Upper lobe of left lung (tissue), 6 donors: ENCODE measurements at places on chromosomes 5 and 9.

DNA sequence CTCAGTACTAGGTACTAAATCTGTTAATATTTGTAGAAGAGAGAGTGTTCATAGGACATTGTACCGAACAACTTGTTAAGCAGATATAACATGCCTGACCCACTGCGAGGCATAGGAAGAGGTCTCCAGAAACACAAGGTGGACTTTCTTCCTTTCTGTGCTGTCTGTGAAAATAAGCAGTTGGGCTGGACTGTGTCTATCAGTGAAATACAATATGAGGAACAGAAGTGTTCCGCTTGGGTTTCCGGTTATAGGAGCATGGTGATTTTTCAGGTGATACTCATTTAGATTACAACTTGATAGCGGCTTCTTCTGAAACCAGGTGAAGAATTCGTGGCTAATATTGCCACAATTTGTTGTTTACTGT lies 60.9 kb upstream of the TLR4 start:
- DNase-seq: no peak

DNA sequence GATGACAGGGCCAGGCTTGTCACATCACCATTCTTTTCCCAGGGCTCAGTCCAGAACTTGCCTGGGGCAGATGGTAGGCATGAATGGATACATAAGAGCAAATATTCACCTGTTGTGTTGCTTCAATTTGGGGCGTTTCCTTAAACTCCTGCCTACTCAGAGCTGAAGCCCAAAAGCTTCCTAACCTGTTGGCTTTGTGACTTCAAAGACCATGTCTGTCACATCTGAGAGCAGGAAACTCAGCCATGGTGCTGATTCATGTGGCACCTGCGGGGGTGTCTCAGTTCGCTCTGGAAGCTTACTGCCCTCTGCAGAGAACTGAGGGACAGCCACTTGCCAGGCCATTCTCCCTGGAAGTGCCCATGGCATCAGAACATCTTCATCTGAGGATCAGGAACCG lies 246.6 kb downstream of the HSPA4 start:
- no peak for DNase-seq

- no peak for DNase-seq
These were observed 49.7 kb downstream of the FER start for GRCh38 chr5:108797396-108797795.

GRCh38 chr9:125372441-125373226 lies 111.0 kb downstream of the GAPVD1 start:
- no peak for DNase-seq

- no peak for DNase-seq
These were observed 153.2 kb downstream of the CAVIN4 start for GRCh38 chr9:100731038-100731556.

- DNase-seq: no peak
These were observed 101.9 kb upstream of the PARP8 start for GRCh38 chr5:50564558-50564957.

DNA sequence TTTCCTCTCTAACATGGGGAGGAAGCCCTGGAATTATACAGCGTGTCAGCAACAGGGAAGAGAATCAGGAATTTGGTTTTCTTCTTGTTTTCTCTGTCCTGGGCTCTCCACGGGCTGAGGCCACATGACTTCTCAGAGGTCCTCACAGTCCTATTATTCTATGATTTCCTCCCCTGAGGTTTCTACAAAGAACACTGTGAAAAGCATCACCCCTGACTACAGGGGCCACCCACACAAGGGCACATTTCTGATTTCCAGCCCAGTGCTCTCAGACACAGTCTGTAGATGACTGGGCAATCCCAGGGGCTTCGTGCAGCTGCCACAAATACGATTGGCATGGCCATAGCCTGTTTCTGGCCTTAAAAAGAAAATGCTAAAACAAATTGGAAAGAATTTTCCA lies 284.9 kb downstream of the CEMIP2 start:
- no peak for DNase-seq

- DNase-seq: no peak
These were observed 1.7 kb downstream of the ADRA1B start for GRCh38 chr5:159917994-159918393.

DNA sequence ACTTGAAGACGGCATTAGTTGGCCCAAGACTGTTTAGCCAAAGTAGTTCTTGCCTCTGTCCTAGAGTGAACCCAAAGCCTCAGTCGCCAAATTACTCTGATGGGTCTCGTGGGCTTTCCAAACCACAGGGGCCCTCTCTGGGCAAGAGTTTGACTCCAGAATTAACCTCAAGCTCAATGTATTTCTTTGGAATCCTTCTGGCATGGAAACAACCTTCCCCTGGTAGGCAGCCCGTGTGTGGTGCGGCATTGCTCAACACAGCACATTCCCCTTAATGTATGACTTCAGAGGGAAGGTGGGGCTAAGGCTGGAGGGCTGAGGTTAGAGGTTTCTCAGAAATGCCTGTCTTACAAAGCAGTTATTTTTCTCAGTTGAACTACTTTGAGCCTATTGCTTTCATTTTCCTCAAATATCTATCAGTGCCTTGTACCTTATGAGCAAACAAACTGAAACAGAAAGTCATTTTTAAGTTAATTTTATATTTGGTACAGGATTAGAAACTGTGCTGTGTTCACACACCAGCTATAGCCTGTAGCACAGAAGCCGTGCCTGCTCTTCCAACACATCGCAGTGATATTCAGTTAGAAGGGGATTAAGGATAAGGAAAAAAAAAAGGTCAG lies 123.9 kb upstream of the HAPLN1 start:
- DNase-seq: peak; percentile 47

DNA sequence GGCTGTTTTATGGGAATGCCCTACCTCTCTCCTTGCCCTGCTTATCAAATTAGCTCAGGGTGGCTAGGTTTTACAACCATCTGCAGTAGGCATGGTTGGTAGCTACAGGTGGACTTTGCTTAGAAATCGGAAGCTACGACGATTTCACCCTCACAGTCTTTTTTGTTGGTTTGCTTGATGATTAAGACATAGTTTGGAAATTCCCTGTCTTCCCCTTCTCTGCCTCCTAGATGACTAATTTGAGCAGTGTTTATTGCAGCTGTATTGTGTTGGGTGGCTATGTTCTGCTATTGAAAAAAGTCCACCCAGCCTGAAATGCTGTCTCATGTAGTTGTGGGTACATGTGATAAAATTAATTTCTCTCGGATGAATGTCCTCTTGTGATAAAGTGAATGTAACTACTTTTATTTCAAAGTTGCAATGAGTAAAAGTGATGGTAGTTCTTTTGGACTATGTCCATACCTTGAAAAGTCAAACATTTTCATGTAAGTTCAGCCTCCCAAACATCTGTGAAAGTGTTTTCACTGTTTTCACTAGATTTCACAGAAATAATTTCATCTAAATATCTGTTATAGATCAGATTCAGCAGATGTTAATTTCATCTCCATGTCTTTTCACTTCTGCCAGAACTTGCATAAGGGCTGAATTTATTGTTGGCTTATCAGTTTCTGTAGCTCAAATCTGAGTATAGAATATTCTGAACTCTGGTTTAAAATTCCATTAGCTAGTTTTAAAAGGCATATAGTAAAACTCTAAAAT lies 37.3 kb upstream of the FYB1 start:
- no peak for DNase-seq

DNA sequence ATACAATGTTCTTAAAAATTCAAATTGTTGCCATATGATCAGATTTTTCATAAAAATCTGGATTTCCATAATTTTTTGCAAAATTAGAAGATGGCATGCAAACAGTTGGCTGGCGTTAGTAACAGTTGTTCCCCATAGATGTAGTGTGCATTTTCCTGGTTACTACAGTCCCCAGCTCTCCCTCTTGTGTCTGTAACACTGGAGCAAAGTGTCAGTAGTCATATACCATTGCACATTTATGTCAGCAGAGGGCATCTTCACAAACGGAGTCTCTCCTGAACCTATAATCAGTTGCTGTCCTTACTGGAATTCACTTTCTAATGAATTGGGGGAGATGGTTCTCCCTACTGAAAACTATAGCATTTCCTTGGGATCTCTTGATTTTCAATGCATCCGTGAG lies 44.7 kb upstream of the DMAC1 start:
- DNase-seq: no peak

GRCh38 chr5:140248414-140248813 lies 54.5 kb downstream of the PFDN1 start:
- DNase-seq: no peak

GRCh38 chr5:15700373-15700772 lies 200.4 kb downstream of the FBXL7 start:
- no peak for DNase-seq

- no peak for DNase-seq
These were observed 65.5 kb downstream of the RORB start for GRCh38 chr9:74562611-74563010.

DNA sequence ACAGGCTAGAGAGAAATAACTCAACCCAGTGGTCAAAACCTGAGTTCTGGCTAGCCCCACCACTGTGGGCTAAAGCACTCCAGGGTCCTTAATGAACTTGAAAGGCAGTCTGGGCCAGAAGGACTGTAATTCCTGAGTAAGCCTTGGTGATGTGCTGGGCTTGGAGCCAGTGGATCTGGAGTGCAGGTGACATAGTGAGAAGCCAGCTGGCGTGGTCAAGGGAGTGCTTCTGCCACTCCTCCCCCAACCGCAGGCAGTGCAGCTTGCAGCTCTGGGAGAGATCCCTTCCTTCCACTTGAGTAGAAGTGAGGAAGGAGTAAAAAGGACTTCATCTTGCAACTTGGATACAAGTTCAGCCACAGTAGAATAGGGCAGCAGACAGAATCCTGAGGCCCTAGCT lies 424.0 kb downstream of the CDH18 start:
- no peak for DNase-seq

DNA sequence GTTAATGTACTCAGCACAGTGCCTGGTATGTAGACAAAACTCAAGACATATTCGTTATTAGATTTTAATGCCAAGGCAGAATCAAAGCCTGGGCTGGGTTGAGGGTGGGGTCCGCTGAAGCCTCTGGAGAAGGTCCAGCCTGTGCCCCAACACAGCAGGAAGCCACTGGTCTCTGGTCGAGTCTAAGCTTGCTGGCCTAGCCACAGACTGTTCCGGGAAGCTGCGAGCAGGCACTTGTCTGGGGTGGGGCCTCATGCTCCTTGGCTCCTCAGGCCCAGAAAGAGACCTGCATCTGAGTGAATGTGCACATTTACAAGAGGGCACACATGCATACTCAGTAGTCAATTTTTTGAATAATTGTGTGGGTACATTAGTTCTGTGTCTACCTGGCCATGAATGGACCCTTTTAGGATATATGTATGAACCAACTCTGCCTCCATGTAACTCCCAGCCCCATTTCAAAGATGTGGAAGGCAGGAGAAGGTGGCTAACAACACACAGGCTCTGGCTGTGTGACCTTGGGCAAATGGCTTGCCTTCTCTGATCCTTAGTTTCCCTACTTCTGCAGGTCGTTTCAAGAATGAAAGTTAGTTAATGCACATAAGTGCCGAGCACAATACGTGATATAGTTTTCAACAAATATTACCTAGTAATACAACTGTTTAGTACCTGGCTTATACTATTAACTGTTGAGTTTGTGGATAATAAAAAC lies 18.3 kb downstream of the FAT2 start:
- no peak for DNase-seq

- DNase-seq: no peak
These were observed 5.5 kb upstream of the TNIP1 start for GRCh38 chr5:151086192-151086869.

DNA sequence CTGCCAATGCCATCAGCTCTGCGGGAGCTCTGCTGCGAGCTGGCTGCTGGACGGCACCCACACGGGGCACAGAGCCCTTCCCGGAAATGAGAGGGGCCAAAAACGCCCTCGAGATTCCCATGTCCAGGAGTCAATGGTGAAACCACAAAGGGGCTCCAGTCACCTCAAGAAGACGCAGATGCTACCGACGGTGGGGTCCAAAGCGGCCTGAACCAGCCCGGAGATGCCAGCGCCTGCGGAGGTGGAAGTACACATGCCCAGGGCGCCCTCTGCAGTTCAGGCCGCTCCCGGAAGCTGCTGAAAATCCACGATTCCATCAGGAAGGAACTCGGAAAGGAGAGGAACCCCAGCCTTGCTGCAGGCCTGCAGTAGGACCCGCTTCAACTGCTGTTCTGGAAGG lies 82.4 kb upstream of the SELENOP start:
- no peak for DNase-seq

DNA sequence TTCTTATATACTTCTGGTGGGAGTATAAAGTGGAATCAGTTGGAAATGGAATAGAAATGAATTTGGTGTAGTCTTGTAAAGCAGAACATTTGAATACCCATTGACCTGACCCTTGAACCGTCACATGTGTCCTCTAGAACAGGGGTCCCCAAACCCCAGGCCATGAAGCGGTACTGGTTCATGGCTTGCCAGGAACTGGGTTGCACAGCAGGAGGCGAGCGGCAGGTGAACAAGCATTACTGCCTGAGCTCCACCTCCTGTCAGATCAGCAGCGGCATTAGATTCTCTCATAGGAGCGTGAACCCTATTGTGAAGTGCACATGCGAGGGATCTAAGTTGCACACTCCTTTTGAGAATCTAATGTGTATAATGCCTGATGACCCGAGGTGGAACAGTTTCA lies 80.0 kb downstream of the RANBP17 start:
- no peak for DNase-seq

- DNase-seq: no peak
These were observed 576 bp downstream of the MAP1B start for GRCh38 chr5:72107901-72108201.

GRCh38 chr5:94375801-94376200 lies 242.6 kb downstream of the KIAA0825 start:
- DNase-seq: peak; percentile 31

DNA sequence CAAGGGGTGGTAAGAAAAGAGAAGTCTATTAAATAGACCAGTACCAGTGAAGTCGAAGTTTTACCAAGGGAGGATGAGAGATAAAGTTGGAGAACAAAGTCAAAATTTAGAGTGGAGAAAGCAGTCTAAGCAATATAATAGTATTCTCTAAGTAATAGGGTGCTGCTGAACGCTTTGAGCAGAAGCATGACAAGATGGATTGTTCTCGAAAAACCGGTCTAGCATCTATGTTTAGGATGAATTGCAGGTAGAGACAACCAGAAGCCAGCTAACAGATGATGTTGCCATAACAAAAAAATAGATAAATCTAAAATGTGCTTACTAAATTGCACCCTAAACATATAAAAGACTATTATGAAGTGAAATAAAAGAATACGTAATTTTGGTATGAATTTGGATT lies 237.0 kb downstream of the PRELID2 start:
- DNase-seq: no peak

DNA sequence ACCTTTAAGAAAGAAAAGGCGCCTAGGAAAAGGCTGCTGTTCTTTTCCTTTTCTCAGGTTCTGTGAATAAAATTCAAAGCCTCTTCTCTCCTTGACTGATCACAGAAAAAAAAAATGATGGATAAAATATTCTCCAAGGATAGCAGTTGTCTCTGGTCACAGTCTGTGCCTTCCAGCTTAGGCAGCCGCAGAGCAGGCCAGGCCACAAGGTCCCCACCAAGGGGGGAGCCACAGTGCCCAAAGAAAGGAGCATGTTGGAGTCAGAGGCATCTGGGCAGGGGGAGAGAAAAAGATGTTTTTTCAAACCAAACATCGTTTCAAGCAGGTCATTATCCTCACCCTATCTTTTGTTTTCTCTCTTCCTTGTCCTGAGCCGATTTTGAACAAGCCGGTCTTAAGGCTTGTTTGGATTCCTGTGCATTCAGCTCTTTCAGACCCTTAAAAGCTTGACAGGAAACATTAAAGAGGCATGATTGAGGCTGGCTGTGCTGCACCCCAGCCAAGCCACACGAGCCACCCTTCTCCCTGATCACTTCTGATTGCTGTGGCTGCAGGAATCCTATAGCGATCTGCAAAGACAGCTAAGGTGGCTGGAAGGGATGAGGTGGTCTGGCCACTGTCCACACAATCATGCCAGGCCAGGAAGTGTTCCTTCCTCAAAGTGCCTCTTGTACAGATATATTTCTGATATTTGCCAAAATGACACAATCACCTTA lies 284.6 kb upstream of the TLE4 start:
- DNase-seq: no peak
